AG09309 (cell line): ENCODE measurements at places on chromosomes 12 and 14.
A peak's percentile ranks its signal among the peaks of the same experiment; 100 is the strongest.

- DNase-seq: no peak
Measured at GRCh38 chr14:104299993-104300761, 161.8 kb downstream of the KIF26A start.

- no peak for DNase-seq
Measured at GRCh38 chr14:74636424-74637177, 24.6 kb upstream of the LTBP2 start.

DNA sequence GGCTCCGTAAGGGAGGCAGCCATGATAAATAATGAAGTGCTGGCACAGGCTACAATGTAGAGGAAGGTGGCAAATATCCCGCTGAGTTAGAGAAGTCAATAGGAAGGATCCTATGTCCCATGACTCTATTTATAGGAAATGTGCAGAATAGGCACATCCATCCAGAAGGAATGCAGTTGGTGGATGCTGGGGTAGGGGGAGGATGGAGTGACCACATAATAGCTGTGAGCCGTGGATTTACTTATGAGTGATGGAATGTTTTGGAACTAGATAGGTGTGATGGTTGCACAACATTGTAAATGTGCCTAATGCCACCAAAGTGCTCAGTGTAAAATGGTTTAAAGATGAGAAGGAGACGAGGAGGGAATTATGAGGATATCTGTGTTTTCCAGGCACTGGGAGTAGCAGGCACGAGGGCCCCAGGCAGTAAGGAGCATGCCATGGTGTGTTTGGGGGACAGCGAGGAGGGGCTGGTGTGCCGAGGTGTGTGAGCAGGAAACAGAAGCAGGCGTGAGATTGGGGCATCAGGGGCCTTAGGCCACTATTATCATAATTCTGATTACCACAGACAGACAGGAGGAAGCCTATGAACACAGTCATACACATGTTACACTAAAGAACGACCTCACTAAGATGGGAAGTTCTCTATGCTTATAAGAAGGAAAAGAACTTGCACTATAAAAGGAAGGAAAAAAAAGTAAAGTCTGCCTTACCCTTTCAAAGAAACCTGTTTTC lies 837.3 kb upstream of the TMEM132C start:
- no peak for DNase-seq

GRCh38 chr12:94575024-94575423 lies 75.3 kb downstream of the TMCC3 start:
- DNase-seq: no peak

DNA sequence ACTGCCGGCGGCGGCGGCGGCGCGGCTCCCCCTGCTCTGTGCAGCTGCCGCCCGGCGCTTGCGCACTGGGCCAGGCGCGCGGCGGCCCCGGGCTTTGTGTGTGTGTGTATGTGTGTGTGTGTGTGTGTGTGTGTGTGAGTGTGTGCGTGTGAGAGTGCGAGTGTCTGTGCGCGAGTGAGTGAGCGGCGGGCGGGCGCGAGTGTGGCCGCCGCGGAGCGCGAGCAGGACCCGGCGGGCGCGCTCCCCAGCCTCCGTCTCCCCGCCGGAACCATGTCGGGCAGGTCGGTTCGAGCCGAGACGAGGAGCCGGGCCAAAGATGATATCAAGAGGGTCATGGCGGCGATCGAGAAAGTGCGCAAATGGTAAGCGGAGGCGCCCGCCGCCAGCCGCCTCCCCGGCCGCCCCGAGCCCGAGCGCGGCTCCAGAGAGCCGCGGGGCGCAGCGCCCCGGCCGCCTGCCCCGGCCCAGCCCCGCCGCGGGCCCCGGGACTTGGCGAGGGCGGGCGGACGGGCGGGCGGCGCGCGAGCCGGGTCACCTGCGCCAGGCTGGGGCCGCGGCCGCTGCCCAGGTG lies at the start of gene BCL7A:
BCL7A (plus strand) TSS at position 63 of the 571 bp plus-strand sequence; CDS start at position 271, 208 bp downstream.
- peak; percentile 34 for DNase-seq

DNA sequence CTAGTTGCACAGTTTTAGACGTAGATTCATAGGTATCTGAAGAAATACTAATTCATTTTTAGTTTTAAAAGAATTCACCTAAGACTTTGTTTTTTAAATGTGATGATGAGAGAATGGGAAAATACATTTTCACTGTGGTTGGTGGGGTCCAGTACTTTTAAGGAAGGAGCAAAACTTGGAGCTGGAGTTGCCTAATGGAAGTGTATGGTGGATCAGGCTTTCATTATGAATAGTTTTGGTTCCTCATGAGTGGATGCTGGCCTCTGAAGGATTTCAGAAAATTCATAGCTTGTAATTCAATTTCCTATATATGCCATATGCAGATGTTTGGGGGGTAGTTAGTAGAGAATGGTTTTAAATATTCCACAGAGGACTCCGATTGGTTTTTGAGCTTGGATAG lies 27.1 kb downstream of the STK38L start:
- DNase-seq: no peak

DNA sequence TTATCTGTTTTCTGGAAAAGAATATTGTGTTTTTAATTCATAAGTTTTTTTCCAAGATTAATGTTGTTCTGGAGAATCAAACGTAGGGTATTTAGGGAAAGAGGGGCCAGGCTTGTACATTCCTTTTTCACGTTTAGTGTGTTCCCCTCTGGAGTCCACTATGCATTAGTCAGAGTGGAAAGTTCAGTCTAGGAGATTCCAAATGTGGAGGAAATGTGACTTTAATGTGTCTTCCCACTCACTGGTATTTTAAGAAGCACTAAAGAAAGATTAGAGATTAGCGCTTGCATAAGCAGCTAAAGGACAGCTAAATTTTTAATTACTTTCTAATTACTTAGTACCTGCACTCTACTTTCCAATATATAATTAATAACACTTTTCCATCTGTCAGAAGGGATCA lies 4.4 kb upstream of the PDE6H start:
- no peak for DNase-seq

DNA sequence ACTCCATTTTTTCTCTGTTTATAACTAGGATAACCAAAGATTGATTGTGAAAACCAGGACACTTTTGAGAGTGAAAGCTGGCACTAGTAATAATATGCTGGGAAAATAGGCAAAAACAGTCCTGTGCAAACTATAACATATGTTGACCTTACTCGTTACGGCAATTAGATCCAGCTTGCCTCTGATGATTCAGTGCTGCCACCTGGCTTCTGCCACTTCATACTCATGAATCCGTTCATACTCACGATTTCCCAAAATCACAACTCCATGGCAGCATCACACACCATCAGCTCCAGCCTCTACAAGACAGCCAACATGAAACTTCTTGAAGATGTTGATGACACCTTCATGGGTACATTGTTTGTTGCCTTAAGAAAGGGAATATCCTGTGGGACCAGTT lies 49.1 kb upstream of the CAND1 start:
- DNase-seq: no peak

DNA sequence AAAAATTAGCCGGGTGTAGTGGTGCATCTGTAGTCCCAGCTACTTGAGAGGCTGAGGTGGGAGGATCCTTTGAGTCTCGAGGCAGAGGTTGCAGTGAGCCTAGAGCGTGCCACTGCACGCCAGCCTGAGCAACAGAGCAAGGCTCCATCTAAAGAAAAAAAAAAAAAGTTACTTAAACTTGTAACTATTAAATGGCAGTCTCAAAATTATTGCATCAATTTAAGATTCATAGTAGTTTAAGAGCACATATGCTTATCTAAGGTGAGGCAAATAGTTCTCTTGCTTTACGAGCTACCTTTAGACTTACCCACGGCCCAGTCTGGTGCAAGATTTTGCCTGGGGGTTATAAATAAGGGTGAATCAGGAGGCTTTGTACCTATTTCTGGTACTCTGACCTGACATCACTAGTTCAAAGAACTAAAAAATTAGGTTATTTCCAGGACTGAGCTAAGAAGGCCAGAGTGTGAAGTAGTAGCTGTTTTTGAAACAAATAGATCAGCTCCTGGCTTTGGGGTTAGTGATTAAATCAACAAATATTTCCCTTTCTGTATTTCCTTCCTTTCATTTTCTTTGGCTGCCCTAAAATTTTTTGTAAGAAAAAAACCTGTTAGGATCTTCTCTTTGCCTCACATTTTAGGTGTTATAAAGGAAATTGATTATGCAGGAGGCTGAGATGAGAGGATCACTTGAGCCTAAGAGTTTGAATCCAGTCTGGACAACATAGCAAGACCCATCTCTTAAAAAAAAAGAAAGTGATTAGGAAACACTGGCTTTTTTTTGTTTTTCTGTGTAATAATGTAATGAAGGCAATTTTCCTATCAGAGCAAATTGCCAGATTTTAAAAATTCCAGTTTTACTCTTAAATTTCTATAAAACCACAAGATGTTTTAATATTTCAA lies 3.6 kb downstream of the MGAT2 start:
- DNase-seq: no peak

DNA sequence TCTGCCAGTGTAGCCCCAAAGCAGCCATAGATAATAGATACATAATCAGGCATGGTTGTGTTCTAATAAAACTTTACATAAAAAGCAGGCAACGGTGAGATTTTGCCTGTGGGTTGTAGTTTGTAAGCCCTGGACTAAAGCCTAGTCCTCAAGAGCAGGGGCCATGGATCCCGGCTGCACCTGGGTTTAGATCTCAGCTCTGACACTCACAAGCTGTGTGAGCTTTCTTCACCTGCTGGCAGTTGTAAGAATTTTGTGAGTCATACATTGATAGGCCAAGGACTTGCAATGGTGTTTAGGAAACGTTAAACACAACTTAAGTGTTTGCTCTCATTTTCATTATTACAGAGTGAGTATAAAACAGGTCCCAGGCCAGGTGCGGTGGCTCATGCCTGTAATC lies 395.8 kb upstream of the TBX3 start:
- DNase-seq: no peak

- DNase-seq: no peak
Measured at GRCh38 chr12:4152145-4152795, 121.3 kb upstream of the CCND2 start.

DNA sequence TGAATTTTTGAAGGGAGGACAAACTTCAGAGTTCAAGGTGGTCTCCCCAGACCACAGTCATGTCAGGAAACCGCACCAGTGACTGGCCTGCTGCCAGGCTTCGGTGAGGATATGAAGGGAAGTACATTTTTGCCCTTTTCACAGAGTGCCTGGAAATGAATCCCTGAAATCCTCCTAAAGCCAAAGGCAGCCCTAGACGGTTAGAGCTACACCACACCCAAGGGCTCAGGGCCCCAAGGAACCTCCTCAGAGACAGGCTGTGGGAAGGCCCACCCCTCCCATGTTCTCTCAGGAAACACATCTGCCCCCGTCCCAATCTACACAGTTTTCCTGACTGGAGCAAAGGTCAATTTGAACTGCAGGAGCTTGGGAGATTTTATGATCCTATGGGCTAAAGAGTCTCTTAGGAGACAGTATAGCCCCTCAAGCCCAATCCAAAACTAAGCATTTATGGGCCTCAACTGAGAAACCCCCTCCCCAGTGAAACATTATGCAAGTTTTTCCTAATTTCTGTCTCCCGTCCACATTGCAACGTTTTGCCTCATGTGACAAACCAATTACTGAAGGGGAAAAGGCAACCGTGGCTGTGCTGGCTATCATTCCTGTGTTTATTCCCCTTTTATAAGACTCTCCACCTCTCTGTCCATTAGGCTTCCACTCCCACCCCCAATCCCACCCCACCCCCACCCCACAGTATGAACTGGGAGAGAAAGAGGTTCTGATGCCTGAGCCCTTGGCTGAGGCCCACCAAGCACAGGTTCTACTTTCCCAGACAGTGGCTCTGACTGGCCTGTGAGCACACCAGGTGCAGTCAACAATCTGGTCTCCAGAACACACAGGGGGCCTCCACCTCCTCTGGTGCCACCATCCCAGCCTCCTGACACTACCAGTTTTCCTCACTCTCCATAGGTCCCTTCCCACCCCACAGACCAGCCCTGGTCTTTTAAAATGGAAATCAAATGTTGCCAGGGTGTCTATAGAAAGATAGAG lies 9.6 kb upstream of the RNASE1 start:
- no peak for DNase-seq

GRCh38 chr14:23296012-23296777 lies 6.5 kb downstream of the PPP1R3E start:
- no peak for DNase-seq

DNA sequence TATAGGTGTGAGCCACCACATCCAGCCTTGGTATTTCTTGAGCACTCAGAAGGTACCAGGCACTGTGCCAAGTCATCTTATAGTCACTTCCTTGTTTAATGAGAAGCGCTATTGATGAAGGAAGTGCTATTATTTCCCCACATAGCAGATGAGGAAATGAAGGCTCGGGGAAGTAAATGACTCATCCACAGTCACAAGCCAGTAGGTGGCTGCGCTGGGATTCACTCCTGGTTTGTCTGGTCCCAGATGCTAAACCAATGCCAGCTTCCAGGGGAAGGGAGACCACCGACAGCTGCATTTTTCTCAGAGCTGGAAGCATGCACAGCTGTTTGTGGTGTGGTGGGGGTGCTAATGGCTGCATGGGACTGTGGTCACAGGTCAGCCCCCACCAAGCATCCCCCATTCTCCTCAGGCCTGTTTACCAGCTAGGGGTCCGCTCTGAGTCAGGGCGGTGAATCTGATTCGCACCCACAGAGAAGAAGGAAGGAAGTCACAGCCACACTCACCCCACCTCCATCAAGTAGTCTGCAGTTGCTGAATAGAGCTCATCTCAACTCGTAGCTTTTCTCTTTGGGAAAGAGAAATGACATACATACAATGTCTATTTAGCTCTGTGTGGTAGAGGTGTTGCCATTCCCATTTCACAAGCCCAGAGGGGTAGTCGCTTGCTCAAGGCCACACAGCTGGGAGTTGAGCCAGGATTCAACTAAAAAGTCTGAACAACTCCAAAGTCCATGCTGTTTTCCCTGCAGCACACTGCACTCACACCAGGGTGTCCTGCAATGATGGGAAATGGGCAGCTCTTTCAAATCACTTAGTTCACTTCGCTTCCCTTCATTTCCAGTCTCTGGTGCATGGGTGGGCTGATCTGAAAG lies 6.3 kb upstream of the LTBP2 start:
- DNase-seq: no peak

DNA sequence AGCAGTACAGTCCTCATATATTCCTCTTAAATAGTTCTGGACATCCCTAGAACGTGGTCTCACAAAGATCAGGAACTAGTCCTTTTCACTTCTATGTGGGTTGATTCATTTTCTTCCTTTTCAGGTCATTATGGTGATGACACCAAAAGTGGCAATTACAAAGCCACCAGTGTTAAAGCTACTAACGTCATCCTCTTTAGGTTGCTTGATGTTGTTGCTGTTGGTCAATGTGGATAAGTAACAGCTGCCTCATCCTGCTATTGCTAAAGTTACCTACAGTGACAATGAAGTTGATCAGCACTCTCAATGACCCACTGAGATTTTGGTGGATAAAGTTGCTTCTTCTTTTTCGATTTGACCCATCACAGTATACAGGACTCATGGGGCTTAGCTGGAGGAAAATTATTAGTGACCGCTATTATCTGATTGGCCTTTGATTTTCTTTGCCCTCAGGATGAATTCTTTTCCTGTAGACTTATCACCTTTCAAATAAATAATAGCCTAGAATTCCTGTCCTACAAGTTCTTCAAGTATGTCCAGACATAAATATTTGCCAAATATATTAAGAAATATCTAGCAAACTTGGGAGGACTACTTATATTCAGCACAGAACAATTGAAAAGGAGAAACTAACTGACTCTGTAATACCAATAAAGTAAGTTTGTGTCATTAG lies 54.0 kb upstream of the ATP2B1 start:
- no peak for DNase-seq
